ENCODE measurements at places on chromosomes 7 and 10.

GRCh38 chr7:106358103-106358663 lies 73.4 kb upstream of the NAMPT start:
- no peak for DNase-seq

- DNase-seq = no peak
These were observed 2.2 kb downstream of the DNAJC30 start for GRCh38 chr7:73681031-73681430.

GRCh38 chr10:7111561-7111960 lies 299.3 kb downstream of the SFMBT2 start:
- no peak for DNase-seq

- no peak for DNase-seq
These were observed 360.9 kb downstream of the GPAM start for GRCh38 chr10:111822661-111823060.

DNA sequence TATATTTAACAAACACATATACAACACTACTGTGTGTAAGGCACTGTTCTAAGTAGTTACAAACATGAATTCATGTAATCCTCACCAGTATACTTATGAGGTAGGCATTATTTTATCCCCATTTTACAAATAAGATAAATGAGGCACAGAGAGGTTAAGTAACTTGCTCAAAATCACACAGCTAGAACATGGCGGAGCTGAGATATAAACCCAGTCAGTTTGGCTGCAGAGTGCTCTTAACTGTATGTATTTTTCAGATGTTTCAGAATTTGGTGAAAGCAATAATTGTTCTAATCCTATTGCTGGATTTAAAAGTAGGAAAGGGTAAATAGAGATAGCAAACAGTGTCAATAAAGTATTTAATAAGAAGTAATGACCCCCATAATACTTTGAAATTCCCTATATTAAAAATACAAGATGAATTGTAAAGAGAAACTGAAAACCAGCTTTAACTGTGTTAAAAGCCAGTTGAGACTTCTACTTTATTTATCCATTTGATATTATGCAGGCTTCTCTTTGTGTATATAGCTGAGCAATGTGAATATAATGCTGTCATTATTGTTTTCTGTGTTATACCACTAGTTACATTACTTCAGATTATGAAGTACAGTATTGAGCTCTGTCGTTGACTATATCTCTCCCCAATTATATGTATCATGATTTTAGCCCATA lies 32.3 kb upstream of the RPA3 start:
- no peak for DNase-seq
